ENCODE measurements at places on chromosomes 4 and X.

GRCh38 chr4:138494931-138495330 is 252.8 kb upstream of the SLC7A11 start:
- peak; percentile 49 for DNase-seq

GRCh38 chr4:76806346-76806745 is 91.6 kb downstream of the SOWAHB start:
- no peak for DNase-seq

DNA sequence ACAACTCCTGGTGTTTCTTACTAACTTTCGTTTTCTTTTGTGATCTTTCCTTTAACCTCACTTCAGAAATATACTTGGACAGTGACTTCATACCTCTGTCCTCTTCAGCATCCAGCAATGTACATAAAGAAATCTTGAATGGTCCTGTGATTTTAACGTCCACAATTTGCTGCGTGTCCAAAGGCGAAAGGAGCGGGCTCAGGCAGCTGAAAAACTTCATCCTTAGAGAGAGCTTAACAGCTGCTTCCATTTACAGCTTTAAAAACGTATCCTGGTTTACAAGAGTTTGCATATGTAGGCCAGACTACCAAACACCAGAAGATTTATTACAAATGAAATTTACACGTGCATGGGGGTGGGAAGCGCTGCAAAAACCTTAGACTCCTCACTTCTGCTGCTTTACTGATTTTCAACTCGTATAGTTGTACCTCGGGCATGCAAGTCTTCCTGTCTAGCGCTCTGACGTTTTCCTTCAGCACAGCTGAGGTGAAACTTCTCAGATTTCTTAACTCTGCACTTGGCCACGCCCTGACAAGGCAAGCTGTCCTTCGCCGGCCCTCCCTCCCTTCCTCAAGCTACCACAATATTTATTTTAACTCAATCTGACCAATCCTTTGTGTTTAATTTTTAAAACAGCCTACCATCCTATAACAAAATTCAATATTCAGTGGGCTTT is 406.4 kb downstream of the FAM47A start:
- DNase-seq, result peak; percentile 58

DNA sequence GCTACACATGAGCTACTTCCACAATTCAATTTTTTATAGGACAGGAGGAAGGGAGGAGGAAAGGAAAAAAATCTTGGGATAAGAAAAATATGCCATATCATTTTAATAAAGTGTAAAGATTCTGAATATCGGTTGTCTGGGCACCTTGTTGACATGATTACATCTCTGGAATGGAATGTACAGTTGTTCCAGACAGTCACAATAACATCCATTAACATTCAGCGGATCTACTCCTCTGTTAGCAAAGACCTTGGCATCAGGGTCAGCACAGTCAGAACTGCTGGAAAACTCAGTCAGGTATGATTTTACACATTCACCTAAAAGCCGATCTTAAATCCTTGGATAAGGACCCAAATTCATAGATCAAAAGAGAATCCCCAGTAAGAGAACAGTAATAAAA is 85.4 kb upstream of the ARMCX2 start:
- DNase-seq, result no peak

GRCh38 chr4:153816542-153816941 is 27.7 kb upstream of the SFRP2 start:
- DNase-seq, result no peak

DNA sequence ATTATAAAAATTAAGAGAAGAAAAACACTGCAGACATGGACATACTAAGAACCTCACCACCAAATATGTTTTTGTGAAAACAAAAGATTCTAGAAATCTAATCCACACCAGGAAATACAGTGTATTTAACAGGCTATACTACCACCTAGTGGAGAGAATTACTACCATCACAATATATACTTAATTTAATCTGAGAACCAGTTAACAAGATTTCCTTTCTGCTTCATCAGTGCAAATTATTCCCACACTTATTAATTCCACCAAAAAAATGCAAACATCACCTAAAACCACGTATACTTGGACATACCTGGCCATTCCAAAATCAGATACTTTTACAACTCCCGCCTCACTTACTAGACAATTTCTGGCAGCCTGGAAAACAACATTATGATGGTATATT is 7.0 kb upstream of the TXK start:
- DNase-seq, result no peak

DNA sequence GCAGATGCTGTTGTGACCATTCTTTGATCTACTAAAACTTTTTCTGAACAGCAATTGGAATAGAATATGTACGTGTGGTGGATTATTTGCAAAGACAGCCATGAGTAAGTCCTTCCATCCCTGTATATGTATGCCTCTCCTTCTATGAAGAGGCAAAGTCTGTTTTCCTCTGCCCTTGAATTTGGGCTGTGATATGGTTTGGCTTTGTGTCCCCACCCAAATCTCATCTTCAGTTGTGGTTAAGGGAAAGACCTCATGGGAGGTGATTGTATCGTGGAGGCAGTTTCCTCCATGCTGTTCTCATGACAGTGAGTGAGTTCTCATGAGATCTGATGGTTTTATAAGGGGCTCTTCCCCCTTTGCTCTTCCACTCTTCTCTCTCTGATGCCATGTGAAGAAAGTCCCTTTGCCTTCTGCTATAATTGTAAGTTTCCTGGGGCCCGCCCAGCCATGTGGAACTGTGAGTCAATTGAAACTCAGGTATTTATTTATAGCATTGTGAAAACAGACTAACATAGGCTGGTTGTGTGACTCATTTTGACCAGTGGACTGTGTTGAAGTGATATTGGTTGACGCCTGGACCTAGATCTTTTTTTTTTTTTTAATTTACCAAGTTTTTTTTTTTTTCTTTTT is 108.3 kb upstream of the CAMK2D start:
- no peak for DNase-seq

GRCh38 chr4:2266181-2266580 is 4.3 kb upstream of the MXD4 start:
- DNase-seq, result no peak

GRCh38 chr4:4658052-4658451 is 116.2 kb upstream of the STX18 start:
- no peak for DNase-seq

- DNase-seq, result no peak
Measured at GRCh38 chrX:129792586-129793291, 13.0 kb downstream of the SASH3 start.

DNA sequence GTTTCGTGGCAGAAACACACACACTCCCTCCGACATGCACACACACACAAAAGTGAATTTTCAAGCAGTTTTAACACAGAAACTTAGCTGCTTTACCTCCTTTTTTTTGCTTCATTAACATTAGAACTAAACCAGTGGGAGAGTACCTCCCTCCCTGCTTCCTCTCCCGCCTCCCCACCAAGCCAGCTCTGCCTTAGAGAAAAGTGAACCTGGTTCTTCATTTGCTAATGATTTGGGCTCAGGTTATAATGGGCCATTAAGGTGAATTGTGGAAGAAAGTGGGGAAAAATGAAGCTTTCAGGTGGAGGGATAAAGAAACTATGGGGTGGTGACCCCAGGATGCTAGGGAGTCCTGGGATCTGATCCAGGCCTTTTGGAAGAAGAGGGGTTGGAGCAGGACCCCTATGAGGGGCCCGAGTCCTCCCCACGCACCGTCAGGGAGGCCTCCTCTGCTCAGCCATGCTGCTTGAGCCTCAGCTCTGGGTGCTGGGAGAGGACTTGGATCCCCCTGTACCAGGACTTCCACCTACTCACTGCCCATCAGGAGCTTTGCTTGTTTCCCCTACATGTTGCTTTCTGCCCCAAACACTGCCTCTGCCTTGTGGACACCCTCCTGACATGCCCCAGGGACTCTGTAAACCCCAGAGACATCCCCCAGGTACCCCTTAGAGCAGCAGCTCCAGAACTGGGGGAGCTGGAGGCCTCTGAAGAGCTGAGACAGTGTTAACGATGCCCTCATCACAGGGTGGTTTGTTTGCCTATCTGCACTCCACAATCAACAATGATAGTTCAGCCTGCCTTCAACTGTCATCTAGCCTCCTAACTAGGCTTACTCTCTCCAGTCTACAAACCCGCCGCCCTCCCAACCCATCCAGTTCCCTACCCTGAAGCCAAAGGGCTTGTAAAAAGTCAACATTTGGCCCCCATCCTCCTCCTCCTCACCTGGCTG is 6.5 kb upstream of the JADE1 start:
- DNase-seq, result no peak

GRCh38 chr4:172095161-172095560 is 282.0 kb downstream of the GALNTL6 start:
- DNase-seq, result no peak

- DNase-seq, result no peak
Measured at GRCh38 chr4:42671431-42672194, 14.7 kb upstream of the ATP8A1 start.

GRCh38 chr4:1413687-1414479 is 7.6 kb upstream of the NKX1-1 start:
- DNase-seq, result peak; percentile 40

- DNase-seq, result peak; percentile 68
Measured at GRCh38 chr4:100100985-100101384, 89.3 kb downstream of the DDIT4L start.

GRCh38 chr4:48130100-48130499 is 4.0 kb downstream of the TXK start:
- DNase-seq, result no peak

DNA sequence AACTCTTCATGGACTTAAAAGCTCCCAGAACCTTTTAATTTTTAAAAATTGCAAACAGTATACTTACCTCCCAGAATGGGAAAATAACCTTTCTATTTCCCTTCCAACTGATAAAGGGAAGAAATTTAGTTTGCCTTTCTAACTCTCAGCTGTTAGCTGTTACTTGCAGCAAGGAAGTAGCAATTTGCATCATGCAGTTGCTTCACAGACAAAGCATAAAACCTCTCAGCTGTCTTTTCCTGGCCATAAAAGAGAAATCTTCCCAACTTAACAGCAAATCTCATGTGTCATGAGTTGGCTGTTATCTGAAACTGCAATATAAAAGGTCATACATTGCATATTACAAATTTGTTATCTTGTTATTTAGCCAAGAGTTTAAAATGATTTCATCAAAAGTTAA is 18.4 kb downstream of the C4orf17 start:
- DNase-seq, result no peak

DNA sequence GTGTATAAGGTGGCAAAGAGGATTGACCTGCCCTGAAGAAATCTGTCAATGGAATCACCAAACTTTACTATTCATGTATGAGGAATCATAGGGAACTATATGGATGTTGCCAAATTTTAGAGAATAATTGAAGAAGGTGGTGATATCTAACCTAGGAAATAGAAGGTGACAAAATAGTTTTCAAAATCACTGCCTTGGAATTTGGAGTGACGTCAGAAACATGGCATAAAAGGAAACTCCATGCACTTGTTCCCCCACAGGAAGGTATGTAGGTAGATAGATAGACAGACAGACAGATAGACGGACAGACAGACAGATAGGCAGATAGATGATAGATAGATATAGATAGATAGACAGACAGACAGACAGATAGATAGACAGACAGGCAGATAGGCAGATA is 793.9 kb upstream of the AMOT start:
- no peak for DNase-seq

DNA sequence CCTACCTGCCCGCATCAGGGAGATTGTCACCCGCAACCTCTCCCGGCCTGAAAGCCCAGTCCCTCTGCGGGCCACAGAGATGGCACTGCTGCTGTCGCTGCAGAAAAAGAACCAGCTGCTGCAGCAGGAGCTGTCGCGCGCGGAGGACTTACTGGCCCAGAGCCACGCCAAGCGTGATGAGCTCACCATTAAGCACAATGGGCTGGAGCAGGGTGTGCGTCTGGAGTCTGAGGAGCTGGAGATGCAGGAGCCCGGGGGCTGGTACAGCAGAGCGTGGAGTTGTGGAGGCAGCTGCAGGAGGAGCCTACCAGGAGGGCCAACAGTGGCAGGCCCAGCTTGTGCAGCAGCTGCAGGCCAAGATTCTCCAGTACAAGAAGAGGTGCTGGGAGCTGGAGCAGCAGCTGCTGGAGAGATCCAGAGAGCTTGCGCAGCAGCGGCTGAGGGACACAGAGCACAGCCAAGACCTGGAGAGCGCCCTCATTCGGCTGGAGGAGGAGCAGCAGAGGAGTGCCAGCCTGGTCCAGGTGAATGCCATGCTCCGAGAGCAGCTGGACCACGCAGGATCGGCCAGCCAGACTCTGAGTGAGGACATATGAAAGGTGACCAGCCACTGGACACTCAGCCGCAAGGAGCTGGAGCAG is 11.3 kb downstream of the SMIM10L2A start:
- no peak for DNase-seq

- no peak for DNase-seq
Measured at GRCh38 chr4:7336732-7337131, 98.0 kb downstream of the PSAPL1 start.

DNA sequence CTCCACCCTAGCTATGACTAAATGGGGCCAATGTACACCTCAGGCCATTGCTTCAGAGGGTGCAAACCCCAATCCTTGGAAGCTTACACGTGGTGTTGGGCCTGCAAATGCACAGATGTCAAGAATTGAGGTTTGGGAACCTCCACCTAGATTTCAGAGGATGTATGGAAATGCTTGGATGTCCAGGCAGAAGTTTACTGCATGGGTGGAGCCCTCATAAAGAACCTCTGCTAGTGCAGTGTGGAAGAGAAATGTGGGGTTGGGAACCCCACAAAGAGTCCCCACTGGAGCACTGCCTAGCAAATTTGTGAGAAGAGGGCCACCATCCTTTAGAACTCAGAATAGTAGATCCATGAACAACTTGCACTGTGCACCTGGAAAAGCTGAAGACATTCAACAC is 284.1 kb downstream of the ANTXR2 start:
- no peak for DNase-seq

GRCh38 chr4:184280137-184280536 is 62.5 kb upstream of the ENPP6 start:
- no peak for DNase-seq

- DNase-seq, result no peak
Measured at GRCh38 chrX:13092455-13092941, 48.1 kb upstream of the FAM9C start.

DNA sequence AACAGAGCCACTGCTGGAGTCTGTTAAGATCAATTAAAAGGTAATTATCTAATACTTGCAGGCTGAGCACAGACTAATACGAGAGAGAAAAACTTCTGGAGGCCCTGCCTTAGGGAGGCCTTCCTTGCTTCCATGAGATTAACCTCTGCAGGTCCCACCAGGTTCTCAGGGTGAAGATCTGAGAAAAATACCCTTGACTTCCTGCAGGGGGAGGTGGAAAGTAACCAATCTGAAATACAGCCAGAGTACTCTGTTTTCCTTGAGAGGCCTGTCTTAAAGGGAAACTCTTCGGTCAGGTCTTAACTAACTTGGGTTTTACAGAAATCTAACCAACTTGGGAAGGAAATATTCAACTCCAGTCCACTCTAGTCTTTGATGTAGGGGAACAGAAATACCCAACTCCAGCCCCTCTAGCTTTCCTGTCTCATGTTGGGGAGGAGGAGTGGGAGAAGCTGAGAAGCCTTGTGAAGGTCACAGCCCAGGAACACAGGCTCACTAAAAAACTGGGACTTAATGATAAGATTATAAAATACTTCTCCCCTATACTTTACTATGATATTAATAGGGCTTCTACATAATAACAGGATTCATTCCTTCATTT is 77.1 kb downstream of the TBCK start:
- DNase-seq, result peak; percentile 49

Data from ecto neural progenitor cell (in vitro differentiated cells).